ENCODE measurements at places on chromosomes 5 and 9.

DNA sequence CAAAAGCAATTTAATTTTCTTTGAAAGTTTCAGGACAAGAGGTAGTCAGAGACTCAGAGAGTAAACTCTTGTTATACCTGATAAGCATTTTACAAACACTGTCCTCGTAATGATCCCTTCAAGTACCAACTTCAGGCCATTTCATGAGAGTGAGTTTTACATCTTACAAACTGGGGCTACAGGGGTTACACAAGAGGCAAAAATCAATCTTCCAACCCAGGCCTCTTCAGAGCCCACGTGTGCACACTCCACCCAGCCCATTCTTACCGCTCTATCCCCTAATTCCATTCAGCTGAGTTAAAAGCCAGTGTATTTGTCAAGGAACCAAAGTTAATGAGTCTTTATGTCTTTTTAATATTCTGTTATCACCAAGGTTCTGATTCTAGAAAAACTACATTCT is 46.5 kb downstream of the PSMB7 start:
- no peak for DNase-seq

GRCh38 chr5:61332358-61332749 is 296 bp downstream of the ZSWIM6 start:
- no peak for DNase-seq

DNA sequence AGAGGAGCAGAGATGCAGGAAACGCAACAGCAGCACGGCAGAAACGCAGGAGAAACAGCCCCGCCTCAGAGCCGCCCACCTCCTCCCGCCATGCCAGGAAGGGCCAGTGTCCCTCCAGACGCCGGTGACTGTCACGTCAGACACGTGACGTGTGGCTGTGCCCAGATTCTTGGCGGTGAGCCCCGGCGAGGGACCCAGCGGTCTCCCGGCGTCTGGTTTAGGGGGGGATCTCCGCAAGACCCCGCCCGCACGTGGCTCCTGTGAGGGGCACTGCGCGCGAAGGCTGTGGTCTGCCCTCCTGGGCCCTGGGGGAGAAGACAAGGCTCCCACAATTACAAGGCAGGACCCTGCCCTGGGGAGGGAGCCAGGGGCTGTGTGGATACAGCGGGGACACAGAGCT is 2.4 kb upstream of the LCN8 start:
- DNase-seq, result no peak

DNA sequence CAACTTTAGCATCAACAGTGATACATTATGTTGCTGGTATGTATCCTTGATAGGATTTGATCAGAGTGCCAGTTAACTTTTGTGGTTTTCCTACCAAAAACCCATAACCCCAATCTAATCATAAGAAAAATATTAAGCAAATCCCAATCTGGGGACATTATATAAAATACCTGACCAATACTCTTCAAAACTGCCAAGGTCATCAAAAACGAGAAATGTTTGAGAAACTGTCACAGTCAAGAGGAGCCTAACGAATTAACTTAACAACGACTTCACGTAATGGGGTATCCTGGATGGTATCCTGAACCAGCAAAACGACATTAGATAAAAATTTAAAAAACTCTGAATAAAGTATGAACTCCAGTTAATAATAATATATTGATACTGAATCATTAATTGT is 51.7 kb upstream of the SRFBP1 start:
- DNase-seq, result no peak

GRCh38 chr5:37090123-37090726 is 159.0 kb downstream of the CPLANE1 start:
- no peak for DNase-seq

DNA sequence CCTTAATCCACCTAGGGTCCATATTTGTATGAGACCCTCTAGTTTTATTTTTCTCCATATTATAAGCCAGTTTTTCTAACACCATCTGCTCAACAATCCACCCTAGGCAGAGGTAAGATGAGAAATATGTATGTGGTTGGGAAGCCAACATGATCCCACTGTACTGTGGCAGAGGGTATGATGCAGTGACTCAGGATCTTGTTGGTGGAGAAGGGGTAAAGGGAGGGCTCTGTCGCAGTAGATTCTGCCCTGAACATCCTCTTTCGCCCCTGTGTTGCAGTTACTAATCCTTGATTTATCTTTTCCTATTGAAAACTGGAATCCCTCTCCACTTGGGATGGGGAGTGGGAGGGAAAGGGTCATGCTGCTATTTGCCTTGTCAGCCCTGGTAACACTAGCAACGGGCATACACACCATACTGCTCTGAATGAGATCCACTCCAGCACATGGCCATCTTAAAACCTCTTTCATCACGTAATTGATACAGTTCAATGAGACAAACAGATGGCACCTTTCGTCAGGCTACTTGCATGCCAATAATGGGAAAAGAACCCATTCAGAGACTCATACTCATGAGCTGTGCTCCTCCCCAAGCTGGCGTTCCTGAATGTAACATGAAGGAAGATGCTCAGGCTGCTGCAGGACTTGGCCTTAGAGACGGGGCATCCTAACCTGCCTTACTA is 63.0 kb downstream of the ADAMTS12 start:
- no peak for DNase-seq

- DNase-seq, result no peak
Observed at GRCh38 chr9:18438951-18439350, 35.0 kb upstream of the ADAMTSL1 start.

DNA sequence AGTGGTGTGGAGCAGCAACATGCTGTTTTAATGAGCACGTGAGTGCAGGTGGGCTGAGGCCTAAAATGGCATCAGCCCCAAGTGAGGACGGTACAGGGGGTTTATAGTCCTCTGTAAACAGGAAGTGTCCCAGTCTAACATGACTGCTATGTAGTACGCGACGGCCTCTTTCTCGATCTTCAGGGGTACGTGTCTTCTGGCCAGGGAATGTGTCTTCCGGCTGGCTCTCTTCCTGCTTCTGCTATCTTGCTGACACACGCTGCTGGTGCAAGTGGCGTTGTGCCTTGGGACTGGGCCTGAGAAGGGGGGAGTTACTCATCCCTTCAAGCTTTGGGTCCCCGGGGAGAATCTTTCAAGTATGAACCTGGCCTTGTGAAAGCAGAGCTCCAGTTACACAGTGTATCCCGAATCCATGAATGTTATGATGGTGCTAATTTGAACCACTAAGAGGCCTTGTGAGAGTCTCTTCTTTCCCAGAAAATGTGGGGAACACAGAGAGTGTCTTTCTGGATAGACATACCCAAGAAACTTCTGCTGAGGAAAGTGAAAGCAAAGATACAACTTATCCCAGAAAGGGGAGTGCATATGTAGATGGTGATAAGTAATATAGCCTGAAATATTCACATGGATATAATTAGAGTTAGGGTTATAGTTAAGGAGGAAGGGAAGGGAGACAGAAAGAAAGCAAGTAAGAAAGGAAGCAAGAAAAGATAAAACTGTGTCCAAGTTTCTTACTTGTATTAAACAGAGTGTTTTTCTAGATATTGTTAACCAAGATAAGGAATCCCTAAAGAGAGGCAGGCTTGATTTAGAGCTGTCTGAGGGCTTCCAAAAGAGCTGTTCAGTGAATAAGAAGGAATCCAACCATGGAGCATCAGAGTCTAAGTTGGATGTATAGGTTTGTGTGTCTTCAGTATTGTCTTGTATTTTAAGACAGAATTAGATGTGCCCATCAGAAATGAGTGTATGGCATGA is 35.5 kb upstream of the ANXA2R start:
- no peak for DNase-seq

GRCh38 chr9:35758475-35759050 is 4.5 kb upstream of the MSMP start:
- no peak for DNase-seq

GRCh38 chr5:10736354-10736753 is 24.7 kb downstream of the DAP start:
- no peak for DNase-seq

GRCh38 chr9:4137234-4137633 is 162.6 kb downstream of the GLIS3 start:
- no peak for DNase-seq

DNA sequence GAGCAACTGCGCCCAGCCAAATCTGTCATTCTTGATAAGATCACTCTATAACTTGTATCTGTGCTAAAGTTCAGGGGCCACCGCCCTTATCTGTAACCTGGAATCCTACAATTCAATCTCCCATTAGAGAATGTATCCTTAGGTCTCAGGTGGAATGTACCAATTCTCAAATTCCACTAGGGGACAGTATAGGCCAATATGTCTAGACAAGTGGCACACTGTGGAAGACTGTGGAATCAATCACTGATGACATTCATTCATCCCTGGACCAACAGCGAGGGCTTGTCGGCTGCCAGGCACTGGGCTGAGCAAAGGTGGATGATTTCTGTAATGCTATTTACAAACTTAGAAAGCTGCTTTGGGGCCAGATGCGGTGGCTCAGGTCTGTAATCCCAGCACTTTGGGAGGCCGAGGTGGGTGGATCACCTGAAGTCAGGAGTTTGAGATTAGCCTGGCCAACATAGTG is 28.7 kb upstream of the MEGF9 start:
- DNase-seq, result no peak

DNA sequence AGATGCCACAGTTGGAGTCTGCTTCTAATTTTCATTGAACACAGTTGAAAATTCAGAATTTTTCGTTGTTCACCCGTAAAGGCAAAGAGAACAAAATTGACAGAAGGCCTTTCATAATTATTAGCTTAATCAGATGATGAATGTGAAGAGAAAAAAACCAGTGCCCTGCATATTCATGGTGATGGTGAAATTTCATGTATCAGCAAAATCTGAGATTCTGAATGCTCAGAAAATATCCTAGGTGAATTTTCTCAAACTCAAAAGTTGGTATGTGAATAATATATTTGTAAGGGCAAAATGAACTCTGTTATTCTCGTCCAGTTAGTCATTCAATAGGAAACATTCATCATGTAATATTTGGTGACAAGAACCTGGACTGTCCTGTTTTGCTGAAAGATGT is 135.9 kb upstream of the DHFR start:
- DNase-seq, result no peak

GRCh38 chr5:151570512-151571269 is 20.4 kb downstream of the FAT2 start:
- DNase-seq, result no peak

DNA sequence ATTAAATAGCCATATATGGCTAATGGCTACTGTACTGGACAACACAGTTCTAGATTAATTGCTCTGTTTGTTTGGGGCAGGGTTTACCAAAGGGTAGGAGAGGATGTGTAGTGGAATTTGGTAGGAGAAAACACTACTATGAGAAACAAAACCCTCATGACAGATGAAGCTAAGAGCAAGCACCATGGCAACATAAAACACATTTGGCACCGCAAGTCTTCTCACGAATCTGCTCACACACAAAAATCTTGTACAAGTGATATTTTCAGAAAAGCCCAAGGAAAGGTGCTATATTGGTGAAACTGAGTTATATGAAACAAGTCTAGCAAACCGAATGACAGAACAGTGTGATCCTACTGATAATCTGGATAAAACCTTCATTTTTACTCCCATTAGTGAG is 38.5 kb downstream of the CSF2 start:
- no peak for DNase-seq

GRCh38 chr9:74742191-74742790 is 145.4 kb downstream of the TRPM6 start:
- no peak for DNase-seq

DNA sequence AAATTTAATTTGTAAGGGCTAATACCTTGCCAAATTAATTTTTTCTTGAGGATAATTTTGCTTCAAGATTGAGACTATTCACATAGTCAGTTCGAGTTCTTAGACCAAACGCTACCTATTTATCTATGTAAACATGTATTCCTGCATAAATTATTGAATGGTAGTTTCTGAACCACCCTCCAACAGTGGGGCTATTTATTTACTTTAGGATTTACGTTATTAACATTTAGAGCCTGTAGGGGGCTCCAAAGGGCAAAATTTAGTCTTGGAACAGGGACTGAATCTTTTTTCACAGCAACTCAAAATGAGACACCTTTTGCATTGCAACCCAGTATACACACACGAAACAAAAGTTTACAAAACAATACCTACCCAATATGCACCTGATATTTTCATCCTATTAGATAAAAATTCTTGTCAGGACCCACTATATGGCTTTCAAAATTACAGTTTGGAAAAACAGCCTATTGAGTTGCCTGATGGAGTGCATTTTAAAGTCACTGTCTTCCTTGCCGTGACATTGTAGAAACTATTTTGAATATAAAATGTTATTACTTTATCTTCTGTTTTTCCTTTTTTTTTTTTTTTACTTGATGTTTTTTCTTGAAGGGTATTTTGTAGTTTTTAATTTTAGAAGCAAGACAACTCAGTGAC is 47.1 kb upstream of the POU4F3 start:
- no peak for DNase-seq

DNA sequence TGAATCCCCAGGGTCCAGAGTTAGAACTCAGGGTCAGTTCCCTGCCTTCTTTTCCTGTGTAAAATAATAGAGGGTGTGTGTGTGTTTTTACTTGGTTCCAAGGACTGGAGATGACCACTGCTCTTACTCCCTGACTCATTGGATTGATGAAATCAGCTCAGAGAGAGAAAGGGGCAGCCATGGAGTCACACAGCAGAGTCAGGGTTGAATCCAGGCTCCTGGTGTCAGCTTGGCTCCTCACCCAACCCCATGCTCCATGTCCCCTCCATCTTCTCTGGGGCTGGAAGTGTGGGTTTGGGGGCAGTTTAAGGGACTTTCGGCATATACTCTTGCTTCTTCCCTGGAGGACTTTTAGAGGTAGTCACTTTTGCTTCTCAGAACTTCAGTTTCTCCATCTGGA is 21.6 kb downstream of the DAB2IP start:
- no peak for DNase-seq

DNA sequence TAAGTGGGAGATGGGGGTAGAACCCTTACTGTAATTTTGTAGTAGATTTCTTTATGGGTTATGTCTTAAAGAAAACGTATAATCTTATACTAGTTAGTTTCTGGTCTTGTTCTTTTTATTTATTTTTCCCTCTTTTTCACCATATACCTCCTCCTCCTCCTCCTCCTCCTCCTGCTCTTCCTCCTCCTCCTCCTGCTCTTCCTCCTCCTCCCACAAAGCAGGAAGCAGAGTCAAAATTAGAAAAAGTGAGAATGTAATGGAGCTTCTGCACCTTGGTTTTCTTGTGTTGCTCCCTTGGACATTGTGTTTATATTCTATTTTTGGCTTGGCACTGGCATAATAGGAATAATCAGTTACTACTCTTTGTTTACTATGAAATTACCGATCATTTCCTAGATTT is 4.5 kb downstream of the MACIR start:
- DNase-seq, result no peak

GRCh38 chr9:6959270-6960000 is 201.7 kb downstream of the KDM4C start:
- DNase-seq, result no peak

GRCh38 chr5:128913551-128913950 is 51.7 kb upstream of the SLC27A6 start:
- DNase-seq, result no peak

- no peak for DNase-seq
Observed at GRCh38 chr5:127930311-127930710, 153.3 kb upstream of the SLC12A2 start.

GRCh38 chr9:120982836-120983235 is 56.2 kb upstream of the TRAF1 start:
- DNase-seq, result no peak

DNA sequence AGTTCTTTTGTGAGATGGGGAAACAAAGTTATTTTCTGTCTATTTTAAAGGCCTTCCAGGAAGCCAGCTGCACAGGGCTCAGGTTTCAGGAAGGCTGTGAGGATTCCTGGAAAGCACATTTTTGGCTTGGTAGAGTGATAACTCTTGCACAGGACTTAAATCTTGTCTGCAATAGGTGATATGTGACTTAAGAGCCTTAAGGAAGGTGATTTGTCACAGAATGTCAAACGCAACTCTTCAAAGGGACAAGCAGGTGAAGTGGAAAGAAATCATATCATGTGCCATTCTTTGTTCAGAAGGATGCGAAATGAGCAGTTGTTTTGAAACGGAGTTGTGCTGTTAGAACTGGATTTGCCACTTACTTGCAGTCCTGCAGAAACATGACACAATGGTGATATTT is 459.3 kb downstream of the MAT2B start:
- no peak for DNase-seq
